ENCODE measurements at places on chromosomes 5 and 9. TPM values are rescaled to one million over a fixed set of nuclear protein-coding genes. Genes with fewer than 3 reads are reported as not detected.

The ANKRD31 gene
- 0.26 TPM for total RNA-seq

DNA sequence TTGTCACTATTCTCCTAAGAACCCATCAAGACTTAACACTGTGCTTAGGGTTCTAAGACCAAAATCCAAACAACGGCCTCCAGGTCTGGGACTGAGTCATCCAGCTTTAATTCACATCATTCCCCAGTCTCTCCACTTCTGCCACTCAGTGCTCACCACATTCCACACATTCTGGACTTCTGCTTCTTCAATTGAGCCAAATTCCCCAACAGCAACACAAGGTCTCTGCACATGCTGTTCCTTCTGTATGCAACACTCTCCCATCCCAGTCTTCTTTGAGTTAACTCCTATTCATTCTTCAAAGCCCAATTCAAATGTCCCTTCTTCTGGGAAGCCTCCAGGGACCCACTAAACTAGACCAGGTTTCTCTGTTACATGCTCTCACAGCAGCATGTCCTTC lies 97.8 kb downstream of the GPR21 start:
- no peak overlapping the region for H3K4me3 ChIP-seq
- DNase-seq: peak; percentile 18
- H3K36me3 ChIP-seq: no peaks in the 10 kb centered on the region
- H3K27me3 ChIP-seq: no peaks in the 10 kb centered on the region
- no peak overlapping the region for H3K27ac ChIP-seq
- H3K4me1 ChIP-seq: no peaks in the 10 kb centered on the region

DNA sequence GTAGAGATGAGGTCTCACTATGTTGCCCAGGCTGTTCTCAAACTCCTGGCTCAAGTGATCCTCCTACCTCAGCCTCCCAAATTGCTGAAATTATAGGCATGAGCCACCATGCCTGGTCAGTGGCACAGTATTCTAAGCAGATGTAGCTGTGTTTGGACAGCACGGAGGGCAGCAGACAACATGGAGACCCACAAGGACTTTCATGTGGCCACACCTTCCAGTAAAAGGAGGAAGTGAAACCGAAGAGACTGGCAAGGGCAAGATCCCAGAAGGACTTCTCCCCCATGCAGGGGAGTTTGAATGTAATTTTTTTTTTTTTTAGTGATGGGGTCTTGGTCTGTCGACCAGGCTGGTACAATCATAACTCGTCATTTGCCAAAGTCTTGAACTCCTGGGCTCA lies 172.2 kb downstream of the TRPM3 start:
- H3K4me3 ChIP-seq: no peak overlapping the region
- H3K27me3 ChIP-seq: no peaks in the 10 kb centered on the region
- peaks cover 5% of the 10 kb centered on the region for H3K4me1 ChIP-seq
- H3K27ac ChIP-seq: no peak overlapping the region
- no peaks in the 10 kb centered on the region for H3K36me3 ChIP-seq
- DNase-seq: no peak

- H3K27me3 ChIP-seq: no peaks in the 10 kb centered on the region
- no peak for DNase-seq
- no peak overlapping the region for H3K4me3 ChIP-seq
These were observed 372.6 kb downstream of the EBF1 start for GRCh38 chr5:158727136-158727535.

DNA sequence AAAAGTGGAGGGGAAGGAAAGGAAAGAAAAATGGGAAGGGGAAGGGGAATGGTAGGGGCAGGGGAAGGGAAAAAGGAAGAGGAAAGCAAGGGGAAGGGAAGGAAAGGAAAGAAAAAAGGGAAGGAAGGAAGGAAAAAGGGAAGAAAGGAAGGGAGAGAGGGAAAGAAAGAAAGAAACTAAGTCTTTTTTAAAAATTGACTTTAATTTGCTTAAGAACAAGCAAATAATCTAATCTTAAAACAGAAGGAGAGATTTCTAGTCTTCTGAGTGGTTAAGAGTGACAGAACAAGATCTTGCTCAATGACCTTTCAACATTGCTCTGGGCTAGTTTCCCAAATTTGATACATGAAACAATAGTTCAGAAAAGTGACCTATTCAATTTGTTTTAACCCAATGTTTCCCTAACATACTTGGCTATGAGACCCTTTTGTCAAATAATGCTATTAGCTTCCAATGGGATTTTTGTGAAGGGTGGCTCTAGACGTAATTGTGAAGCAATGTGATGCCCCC lies 33.4 kb upstream of the GLIS3 start:
- H3K27ac ChIP-seq: no peak overlapping the region
- DNase-seq: peak; percentile 40
- no peak overlapping the region for H3K4me3 ChIP-seq
- H3K36me3 ChIP-seq: no peaks in the 10 kb centered on the region
- no peaks in the 10 kb centered on the region for H3K4me1 ChIP-seq
